NCI-H510A treated with DMSO at 0.1 percent for 48 hours (cell line): ENCODE measurements at places on chromosomes 3 and 15.

- DNase-seq, result peak; percentile 58
These were observed 39.5 kb downstream of the EBLN2 start for GRCh38 chr3:73100741-73101559.

GRCh38 chr15:76064375-76064774 lies 4.6 kb downstream of the TMEM266 start:
- DNase-seq, result no peak

DNA sequence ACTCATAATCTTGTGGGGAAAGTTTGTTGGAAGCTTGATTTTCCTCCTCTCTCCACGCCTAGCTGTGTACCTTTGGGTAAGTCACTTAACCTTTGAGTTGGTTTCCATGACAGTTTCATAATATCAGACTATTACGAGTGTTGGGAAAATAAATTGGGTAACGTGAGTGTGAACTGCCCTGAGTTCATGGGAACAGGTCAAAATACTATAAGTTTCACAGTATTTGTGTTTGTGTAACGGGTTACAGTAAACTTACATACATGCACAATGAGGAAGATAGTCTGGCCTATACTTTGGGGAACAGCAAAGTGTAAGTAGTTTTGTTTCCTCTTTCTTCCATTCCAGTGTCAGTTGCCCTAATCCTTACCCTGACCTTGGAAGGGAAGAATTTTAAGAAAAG lies 509.9 kb downstream of the MECOM start:
- DNase-seq, result no peak

DNA sequence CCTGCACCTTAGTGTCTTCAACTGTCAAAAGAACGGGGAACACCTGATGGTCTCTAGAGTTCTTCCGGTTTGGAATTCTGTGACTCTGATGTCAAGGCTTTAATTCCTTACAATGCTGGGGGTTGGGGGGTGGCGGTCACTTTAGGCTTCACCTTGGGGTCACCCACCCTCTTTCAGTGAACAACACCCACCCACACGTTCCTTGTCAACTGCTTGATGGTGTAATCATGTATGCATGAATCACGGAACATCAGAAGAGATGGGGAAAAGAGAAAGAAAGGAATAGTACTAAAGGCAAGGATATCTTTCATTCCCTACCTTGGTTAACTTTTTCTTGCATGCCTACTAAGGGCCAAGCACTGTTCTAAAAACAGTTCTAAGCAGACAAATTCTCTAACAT lies 7.3 kb upstream of the UBE2E1 start:
- no peak for DNase-seq

DNA sequence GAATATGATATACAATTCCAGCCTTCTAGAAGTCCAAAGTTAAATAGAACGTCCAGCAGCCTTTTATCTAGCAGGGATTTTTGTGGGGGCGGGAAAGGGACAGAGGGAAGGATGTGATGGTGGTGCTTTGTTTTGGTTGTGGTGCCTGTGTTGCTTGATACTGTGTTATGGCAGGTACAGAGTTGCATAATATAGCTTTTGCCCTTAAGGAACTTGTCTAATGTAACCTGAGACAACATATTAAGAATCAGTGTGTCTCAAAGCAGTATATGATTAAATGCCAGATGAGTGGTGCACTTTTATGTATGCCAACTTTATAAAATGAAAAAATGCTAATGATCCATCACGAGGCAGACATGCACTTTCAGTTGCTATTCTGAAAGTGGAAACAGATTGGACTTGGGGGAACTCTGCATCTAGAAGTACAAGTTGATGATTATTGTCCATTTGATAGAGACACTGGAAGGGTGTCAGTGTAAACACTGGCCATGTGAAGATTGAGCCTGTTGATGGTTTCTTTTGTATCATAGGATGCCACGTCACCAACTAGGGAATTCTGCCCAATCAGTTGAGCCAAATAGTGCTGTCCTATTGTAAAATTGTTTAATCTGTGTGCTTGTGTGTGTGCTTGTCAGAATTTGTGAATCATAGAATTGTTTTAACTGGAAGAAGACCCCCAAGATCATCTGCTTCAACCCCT lies 23.0 kb downstream of the NEO1 start:
- DNase-seq, result no peak
